ENCODE measurements at places on chromosomes 16 and 17. TPM values are rescaled to one million over a fixed set of nuclear protein-coding genes. Genes with fewer than 3 reads are reported as not detected.

The TNFRSF13B gene
- total RNA-seq: not detected

The SEPTIN12 gene
- not detected for total RNA-seq

The ACSM2A gene
- total RNA-seq: 0.49 TPM

GRCh38 chr17:18937981-18938691 lies 13.8 kb upstream of the SLC5A10 start:
- H3K4me1 ChIP-seq: peaks cover 8% of the 10 kb centered on the region
- H3K4me3 ChIP-seq: no peak overlapping the region
- H3K27ac ChIP-seq: no peak overlapping the region
- no peak for DNase-seq
- no peaks in the 10 kb centered on the region for H3K27me3 ChIP-seq
- no peaks in the 10 kb centered on the region for H3K36me3 ChIP-seq

GRCh38 chr16:24609417-24609739 lies 70.0 kb downstream of the RBBP6 start:
- H3K4me1 ChIP-seq: peaks cover 27% of the 10 kb centered on the region
- peaks cover 65% of the 10 kb centered on the region for H3K27me3 ChIP-seq
- H3K36me3 ChIP-seq: no peaks in the 10 kb centered on the region
- H3K4me3 ChIP-seq: peak overlapping the region; percentile 67
- no peak overlapping the region for H3K27ac ChIP-seq

DNA sequence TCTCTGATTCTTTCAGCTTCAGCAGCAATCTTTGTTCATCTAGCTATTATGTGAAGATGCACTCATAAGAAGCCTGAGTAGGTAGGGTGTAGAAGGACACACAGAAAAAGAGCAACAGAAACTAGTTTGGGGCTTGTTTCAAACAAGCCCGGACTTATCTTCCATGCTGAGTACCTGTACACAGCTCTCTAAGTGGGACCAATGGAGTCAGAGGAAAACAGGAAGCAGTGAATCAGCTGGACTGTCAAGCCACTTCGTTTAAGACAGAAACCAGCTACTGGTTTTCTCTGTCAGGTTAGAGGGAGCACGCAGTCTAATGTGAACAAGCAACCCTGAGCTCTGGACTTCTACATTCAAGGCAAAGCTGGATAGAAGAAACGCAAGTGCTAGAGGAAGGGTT lies 16.0 kb downstream of the MAP2K6 start:
- peaks cover 52% of the 10 kb centered on the region for H3K4me1 ChIP-seq
- H3K27me3 ChIP-seq: no peaks in the 10 kb centered on the region
- H3K27ac ChIP-seq: peak overlapping the region; percentile 73
- H3K4me3 ChIP-seq: peak overlapping the region; percentile 54

DNA sequence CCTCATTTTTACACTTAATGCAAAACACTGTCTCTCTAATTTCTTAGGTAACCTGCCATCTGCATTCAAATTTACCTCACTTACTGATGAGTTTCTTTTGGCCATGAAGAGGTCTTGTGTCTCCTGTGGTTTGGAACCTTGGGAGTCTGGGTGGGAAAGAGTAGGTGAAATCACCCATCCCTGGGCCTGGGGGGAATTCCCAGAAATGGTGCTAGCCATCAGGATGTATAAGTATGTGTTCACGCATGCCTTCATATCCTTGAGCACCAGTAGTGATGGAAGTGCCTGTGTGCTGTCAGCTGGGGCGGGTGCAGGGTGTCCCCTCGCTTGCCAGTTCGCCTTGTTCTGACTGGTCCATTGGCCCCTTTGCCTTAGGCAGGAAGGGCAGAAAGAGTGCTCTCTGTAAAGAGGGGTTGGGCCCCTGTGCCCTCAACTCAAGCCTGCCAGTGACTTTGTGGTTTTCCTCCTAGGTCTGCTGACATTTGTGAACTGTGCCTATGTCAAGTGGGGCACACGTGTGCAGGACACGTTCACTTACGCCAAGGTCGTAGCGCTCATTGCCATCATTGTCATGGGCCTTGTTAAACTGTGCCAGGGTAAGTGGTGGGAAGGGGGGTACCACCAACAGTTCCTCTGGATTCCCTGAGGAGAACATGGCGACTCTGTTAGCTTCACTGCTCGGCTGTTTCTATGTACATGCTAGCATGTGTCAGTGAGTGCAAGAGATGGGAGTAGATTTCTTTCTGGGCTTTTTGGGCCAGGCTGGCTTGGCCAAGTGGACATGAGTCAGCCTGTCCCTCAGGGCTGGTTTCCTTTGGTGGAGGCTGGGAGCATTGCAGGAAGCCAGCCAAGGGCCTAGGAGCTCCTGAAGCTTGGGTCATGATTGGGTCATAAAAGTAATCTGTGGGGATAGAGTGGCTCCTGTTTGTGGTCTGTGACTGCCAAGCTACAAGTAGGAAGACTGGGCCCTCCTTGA lies 23.2 kb downstream of the SLC7A6OS start:
- peak; percentile 50 for DNase-seq
- H3K27me3 ChIP-seq: no peaks in the 10 kb centered on the region
- peak overlapping the region; percentile 79 for H3K4me3 ChIP-seq
- H3K4me1 ChIP-seq: peaks cover 98% of the 10 kb centered on the region
- peaks cover 10% of the 10 kb centered on the region for H3K36me3 ChIP-seq
- H3K27ac ChIP-seq: peak overlapping the region; percentile 89

DNA sequence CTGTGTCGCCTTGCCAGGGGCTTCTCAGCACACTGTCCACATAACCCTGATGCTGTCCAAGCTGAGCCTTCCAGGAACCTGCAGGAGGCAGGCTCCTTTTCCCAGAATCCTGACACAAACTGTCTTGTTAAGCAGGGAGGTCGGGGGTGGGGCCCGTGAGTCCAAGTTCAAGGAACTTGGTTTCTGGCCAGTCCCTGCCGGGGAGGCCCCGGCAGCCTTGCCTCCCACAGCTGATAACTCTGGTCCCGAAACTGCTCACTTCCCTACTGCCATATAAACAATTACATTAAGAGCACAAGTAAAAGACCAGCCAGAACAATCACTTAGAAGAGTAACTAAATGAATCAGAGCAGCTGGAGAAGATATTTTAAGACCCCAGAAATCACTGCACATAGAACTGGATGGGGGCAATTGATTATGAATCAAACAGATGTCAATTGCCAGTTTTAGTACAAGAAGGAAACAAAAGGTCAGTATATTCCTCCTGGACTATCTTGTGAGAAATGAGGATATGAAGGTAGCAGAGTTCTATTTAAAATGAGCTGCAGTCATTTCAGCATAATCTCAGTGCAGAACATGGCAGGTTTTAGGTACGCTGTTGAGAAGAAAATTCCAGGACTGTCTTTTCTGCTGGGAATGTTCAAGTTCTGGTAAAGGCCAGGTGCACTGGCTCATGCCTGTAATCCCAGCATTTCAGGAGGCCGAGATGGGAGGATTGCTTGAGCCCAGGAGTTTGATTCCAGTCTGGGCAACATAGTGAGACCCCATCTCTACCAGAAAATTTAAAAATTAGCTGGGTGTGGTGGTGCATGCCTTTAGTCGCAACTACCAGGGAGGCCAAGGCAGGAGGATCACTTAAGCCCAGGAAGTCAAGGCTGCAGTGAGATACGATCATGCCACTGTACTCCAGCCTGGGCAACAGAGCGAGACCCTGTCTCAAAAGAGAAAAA lies 169.8 kb downstream of the PITPNC1 start:
- H3K27me3 ChIP-seq: no peaks in the 10 kb centered on the region
- DNase-seq: no peak
- H3K4me1 ChIP-seq: peaks cover 19% of the 10 kb centered on the region
- no peaks in the 10 kb centered on the region for H3K36me3 ChIP-seq
